T-helper 17 cell (primary cell): ENCODE measurements at places on chromosomes 1 and 21.

- no peak for DNase-seq
These were observed 327.7 kb downstream of the SMYD3 start for GRCh38 chr1:246179401-246179800.

GRCh38 chr21:45974073-45975019, 7.2 kb upstream of the COL6A1 start:
- DNase-seq = no peak

DNA sequence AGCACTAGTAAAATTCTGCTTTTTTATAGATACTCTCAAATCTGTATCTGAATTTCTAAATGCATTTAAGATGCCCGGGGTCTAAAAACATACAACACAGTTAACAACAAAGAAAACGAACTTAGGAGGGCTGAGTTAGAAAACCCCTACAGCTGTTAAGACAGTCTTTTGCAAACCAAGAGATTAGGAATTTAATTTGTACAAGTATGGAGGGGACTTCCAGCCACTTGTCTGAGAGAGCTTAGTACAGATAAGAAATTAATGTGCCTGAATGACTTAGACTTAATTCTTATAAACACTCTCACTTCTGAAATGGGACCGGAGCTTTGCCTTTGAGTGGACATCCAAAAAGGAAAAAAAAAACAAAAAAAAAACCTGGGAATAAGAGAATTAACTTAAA, 61.6 kb downstream of the SMYD3 start:
- DNase-seq = no peak

- no peak for DNase-seq
These were observed 12.2 kb upstream of the PRXL2B start for GRCh38 chr1:2574350-2574749.

- no peak for DNase-seq
These were observed 222.4 kb downstream of the HHIPL2 start for GRCh38 chr1:222325506-222325905.
